Nucleus accumbens (tissue), 56 donors: ENCODE measurements at places on chromosomes 13 and 19.
A peak's percentile ranks its signal among the peaks of the same experiment; 100 is the strongest.

- no peak for DNase-seq
Measured at GRCh38 chr19:3608750-3609322, 2.2 kb upstream of the TBXA2R start.

DNA sequence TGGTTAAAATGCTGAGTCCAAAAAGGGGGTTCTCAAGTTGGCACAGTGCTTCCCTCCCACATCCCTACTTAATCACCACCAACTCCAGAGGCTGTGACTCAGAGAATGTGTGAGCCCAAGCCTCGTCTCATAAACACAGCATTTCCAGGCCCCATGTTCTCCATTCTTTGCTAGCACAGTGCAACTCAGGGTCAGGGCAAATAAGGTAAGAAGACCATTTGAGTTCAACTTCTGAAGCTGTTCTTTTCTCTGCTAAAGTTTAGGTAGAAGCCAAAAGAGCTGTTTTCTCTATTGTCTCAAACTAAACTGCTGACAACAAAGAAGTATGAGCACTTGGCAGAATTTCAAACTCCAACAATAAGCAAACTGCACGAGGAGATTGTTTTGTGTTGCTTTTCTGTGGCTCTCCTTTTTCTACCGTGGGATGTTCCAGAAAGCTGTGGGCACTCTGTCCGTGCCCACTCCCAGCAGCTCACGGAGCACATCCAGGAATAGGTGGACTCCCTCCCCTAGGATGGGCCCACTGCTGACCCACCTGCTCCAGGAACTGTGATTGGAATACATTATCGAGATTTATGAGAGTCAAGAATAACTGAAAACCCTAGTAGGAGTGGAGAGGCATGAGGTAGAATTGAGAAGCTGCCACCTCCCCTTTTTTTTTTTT lies 494.3 kb downstream of the COG6 start:
- DNase-seq = no peak

DNA sequence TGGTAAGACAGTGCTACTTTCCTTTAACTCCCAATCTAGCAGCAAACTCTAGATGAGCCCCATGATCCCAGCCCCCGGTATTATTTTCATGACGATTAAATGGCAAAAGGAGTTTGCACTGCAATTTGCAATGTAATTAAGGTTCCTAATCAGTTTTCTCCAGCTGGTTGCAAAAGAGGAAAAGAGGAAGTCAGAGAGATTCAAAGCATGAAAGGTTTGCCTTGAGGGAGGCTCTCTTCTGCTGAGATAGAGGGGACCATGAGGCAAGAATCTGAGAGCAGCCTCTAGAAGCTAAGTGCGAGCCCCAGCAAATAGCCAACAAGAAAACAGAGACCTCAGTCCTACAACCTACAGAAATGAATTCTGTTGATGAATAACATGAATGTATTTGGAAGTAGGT lies 527.1 kb downstream of the UQCRFS1 start:
- DNase-seq = no peak

- no peak for DNase-seq
Measured at GRCh38 chr13:67416047-67416925, 186.2 kb upstream of the PCDH9 start.

DNA sequence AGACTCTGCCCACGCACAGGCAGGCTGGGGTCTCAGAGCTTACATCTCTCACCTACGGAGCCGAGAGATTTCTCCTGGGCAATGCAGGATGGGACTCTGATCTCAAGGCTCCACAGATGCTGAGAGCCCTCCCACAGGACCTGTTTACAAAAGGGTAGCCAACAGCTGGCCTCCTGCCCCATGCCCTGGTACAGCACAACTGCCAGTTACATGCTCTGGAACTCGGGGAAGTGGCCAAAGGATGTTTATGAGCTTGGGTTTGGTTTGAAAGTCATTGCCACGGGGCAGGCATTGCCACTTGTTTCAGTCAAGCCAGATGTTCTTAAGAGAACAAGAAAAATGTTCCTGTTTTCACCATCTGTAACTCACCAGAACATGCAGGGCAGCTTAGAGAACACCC lies 3.5 kb downstream of the DHRS12 start:
- DNase-seq = no peak

GRCh38 chr13:65710514-65710913 lies 1519.6 kb downstream of the PCDH9 start:
- no peak for DNase-seq

DNA sequence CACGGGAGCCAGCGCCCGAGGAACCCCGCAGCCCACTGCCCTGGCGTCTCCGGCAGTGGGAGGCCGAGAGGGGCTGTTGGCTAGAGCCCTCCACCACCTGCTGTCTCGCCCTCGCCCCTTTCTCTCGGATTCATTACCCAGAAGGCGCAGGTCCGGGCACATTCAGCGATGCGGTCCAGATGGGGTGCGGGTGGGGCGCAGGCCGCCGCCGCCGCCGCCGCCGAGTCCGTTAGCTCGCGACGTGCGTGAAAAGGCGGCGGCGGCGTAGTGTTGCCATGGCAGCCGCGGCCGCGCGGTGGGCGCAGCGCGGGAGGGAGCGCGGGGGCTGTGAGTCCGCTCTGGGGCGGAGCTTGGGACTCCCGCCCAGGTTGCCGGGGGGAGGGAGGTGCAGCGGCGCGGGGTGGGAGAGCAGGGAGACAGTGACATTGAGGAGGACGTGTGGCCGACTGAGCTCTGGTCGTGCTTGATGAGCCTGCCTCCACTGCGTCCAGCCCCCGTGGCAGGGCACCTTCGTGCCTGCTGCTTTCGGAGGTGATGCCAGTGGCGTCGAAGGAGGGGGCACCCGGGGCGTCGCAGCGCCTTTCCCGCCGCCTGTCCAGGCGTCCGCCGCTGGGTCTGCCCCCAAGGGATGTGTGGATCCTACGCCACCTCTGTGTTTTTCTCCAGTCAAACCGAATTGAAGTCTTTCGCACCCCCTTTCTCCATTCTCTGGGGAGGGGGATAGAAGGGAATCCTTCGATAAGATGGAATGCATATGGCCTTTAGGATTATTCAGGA lies at the start of gene KATNAL1:
KATNAL1 (minus strand) TSS at position 358 of the 777 bp plus-strand sequence. CDS start 23,774 bp downstream, outside the sequence.
- peak; percentile 83 for DNase-seq

DNA sequence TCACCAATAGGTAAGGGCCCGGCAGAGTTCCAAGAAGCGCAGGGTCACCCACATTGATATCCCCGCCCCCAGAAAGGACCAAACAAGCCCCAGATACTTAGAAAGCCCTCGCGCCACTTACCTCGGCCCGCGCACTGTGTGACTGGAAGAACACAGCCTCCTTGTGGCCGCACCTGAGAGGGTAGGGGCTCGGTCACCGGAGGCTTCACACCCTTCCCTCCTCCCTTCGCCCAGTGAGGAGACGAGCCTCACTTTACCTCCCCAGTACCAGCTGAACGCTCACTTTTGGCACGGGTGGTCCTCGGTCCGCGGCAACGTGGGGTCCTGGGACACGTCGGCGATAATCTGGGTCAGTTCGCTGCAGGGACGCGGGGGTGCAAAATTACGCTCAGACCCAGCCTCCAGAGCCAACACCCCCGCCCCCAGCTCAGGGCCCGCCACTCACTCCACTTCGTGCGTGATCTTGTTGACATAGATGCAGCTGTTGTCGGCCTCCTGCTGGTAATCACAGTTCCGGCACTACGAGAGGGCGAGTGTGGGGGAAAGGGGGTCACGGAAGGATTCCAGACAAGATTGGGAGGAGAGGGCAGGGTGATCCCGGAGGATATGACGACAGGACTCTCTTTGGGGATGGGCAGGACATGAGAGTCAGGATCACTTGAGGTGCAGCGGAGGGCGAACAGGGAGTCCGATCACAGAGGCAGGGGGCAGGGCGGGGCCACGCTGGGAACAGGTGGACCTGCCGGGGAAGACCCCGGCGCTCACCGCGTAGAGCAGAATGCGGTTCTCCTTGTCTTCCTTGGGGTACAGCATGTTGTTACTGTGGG lies 568 bp downstream of the POLR2I start:
- DNase-seq = no peak

- DNase-seq = no peak
Measured at GRCh38 chr13:80274643-80275042, 66.3 kb downstream of the SPRY2 start.

GRCh38 chr19:44747739-44748425 lies 626 bp upstream of the BCL3 start:
- no peak for DNase-seq

DNA sequence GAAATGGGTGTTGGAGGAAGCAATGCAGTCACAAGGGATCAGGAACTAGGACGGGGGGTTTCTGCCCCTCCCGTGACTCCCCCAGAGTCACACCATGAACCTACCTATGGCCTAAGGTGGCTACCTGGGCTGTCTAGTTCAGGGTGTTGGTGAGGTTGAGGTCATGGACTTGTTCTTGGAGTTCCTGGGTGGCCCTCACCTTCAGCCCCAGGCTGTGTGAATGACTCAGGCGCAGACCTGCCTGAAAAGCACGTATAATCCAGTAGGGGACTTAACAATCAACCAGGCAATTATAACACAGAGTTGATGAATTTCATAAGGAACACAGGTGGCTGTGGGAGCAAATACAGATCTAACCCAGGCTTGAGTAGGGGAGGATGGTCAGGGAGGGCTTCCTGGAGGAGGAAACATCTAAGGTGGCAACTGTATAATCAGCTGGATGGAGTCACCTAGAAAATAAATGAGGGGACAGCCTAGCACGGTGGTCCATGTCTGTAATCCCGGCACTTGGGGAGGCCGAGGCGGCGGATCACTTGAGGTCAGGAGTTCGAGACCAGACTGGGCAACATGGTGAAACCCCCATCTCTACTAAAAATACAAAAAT lies 25.6 kb upstream of the ADGRE1 start:
- no peak for DNase-seq

DNA sequence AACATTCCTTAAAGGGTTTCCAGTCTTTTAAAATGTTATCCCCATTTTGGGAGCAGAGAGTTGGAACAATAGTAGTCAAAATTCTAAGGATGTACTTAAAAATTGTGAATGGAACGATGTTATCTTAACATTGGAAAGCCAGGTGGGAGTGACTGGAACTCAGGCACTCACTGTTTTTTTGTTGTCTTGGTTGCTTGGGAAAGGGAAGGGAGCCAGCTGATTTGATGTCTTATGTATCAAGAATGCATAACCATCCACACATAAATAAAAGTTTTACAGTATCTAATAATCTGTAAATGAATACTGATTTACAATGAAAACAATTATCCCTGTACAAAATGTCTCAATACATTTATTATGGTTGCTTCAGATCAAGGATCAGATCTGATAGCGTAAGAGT lies 88.7 kb downstream of the SLC10A2 start:
- DNase-seq = no peak
